Head of caudate nucleus (tissue), 42 donors: ENCODE measurements at places on chromosomes 5 and 9.
A peak's percentile ranks its signal among the peaks of the same experiment; 100 is the strongest.

- DNase-seq = no peak
Observed at GRCh38 chr5:143471041-143471509, 67.6 kb upstream of the NR3C1 start.

GRCh38 chr5:159773062-159773924 is 143.0 kb upstream of the ADRA1B start:
- peak; percentile 41 for DNase-seq

- no peak for DNase-seq
Observed at GRCh38 chr9:127863191-127863621, 8.7 kb upstream of the ENG start.

DNA sequence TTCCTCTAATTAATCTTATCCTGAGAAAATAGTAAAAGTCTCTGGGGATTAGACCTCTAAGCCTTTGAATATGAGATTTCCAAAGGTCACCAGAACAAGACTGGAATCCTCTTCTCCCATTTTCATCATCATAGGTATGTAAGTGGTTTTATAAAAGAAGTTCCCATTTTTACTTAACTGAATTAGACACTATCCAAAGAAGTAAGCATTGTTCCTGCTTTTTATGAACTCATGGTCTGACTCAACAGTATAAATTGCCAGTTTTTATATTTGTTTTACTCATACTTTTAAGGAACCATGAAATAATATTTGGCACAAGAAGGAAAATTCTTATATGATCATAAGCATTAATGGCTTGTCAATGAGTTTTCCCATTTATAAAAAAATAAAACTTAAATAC is 167.1 kb upstream of the ADRA1B start:
- no peak for DNase-seq
